ENCODE measurements at places on chromosomes 13 and 19.

GRCh38 chr19:51120160-51120559 lies 4.5 kb upstream of the SIGLEC9 start:
- DNase-seq, result peak; percentile 73

- peak; percentile 67 for DNase-seq
These were observed 870 bp downstream of the ZNF44 start for GRCh38 chr19:12293777-12294248.

DNA sequence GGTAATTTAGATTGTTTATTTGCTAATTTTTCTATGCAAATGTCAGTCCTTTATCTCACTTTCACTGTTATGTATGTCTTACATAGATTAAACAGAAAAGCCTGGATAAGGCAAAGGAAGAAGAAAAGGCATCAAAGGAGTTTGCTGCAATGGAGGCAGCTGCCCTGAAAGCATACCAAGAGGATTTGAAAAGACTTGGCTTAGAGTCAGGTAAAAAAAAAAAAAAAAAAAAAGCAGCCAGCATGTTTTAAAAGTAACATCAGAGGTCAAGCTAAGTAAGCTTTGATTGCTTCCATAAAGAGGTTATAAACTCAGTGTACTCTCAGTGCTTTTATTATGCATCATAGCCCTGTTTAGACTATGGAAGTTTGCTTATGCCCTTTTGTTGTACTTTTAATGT lies 3.8 kb downstream of the WBP4 start:
- no peak for DNase-seq

DNA sequence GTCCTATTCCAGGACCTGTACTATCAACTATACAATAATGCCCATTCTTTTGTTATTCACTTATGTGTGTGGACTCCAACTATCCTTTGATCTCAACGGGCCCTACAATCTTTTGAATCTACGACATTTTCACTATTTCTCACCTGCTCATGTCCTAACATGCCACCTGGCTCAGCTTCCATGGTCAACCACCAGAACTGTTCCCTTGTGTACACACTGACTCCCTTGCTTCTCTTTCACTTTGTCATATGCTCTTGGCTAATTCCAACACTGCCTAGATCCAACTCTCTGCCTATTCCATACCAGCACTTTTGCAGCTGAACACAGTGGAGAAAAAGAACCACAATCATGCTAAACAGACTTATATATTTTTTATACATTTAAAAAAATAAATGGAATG lies 53.1 kb downstream of the MICU2 start:
- DNase-seq, result no peak

GRCh38 chr19:17125062-17125727 lies 49.6 kb downstream of the MYO9B start:
- no peak for DNase-seq

GRCh38 chr19:35347930-35348298 lies 212 bp downstream of the FFAR1 start:
- no peak for DNase-seq

DNA sequence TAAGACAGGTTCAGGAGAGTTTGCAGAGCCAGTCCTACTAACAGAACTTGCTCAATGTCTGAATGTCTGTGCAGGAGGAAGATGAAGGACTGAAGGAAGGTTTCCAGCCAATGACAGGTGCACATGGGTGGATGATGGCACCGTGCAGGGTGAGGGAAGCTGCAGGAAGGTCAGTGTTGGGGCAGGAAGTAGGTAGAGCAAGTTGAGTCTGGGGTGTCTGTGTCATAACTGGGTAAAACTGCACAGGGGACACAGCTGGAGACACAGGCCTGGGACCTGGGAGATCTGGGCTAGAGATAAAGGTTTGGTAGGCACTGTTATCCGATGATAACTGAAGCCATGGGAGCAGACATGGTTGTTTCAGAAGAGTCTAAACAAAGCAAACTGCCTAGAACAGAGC lies 116.9 kb downstream of the USP12 start:
- no peak for DNase-seq

DNA sequence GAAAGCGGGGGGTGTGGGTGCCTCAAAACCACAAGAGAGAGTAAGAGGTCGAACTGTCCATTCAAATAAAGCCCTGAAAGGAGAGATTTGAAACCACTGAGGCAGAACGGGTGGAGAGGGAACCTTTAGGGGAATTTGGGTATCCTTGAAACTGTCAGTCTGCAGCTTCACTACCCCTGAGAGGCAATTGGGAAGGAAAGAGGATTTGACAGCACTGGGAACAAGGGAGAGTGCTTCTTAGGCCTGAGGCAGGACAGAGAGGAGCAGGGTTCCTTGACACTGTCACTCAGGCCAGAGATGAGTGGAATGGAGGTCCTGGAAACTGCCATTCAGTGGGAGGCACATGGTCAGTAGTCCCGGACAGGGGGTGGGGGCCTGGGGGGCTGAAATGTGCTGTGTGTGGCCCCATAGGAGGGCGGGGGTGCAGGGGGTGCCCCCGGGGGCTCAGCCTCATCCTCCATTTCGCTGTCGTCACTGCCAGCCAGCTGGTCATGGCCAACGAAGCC lies 5.0 kb downstream of the GFY start:
- DNase-seq, result no peak

- no peak for DNase-seq
These were observed 13.6 kb downstream of the EPN1 start for GRCh38 chr19:55688422-55689218.

GRCh38 chr19:42655748-42656147 lies 61.0 kb upstream of the CEACAM8 start:
- DNase-seq, result no peak

- peak; percentile 74 for DNase-seq
These were observed 9.8 kb upstream of the CIRBP start for GRCh38 chr19:1259206-1259875.

DNA sequence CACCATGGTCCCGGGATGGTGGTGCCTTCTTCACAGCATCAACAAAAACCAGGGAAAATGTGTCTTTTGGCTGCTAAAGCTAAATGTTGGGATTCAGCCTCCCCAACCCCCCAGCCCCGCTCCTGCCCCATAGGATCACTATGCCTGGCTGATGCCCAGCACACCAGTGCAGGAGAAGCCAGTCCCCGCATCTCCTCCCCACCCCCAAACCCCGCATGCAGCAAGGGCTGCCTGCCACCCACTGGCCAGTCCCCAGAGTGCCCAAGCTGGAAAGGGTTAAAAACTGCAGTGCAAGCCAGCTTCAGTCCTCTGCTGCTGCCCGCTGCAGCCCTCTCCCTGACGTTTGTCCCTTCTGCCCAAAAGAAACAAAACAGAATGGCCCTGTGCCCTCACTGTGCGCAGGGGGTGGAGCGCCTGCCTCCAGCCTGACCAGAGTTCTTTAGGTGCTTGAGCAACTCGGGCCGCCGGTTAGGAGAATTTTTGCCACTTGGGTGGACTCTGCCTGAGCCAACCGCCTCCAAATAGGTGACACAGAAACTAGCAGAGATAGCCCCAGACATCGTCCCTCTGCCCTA lies 3.7 kb downstream of the CALM3 start:
- no peak for DNase-seq

DNA sequence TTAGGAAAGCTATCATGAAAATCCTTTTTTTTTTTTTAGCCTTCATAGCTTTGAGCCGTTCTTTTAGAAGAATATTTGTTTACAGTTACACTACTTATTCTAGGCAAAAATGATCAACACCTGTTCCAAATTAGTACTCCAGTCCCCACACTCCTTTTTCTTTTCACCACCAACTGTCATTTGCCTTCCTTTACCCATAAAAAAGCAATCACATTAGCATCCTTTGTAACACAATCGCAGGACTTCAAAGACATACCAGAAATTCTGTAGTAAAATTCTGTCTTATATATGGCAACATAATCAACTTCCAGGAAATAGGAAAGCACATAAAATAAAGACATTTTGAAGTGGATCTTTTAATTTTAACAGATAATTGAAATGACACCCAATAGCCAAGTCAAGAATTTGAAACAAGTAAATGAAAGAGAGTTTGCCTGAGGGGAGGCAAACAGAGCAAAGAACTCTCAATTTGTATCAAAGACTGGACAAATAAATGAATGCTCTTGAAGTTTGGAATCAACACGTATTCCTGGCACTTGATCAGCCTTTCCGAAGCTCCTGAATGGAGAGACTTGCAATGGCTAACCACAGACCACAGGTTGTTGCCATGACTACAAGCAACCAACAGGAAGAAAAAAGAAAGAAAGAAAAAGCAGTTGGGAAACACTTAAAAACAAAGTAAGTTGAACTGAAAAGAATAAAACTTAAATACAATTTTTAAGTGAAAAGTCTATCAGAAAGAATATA lies 206.8 kb downstream of the PCDH9 start:
- no peak for DNase-seq

DNA sequence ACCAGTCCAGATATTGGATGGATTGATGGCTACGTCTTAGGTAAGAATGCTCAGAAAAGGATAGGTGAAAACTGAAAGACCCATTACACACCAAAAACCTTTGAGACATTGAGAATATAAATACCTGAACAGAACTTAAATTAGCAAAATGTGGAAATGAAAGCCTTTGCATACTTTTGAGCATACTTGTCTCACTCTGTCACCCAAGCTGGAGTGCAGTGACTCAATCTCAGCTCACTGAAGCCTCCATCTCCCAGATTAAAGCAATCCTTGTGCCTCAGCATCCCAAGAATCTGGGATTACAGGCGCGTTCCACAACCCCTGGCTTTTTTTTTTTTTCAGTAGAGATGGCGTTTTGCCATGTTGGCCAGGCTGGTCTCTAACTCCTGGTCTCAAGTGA lies 695.3 kb downstream of the DACH1 start:
- no peak for DNase-seq

DNA sequence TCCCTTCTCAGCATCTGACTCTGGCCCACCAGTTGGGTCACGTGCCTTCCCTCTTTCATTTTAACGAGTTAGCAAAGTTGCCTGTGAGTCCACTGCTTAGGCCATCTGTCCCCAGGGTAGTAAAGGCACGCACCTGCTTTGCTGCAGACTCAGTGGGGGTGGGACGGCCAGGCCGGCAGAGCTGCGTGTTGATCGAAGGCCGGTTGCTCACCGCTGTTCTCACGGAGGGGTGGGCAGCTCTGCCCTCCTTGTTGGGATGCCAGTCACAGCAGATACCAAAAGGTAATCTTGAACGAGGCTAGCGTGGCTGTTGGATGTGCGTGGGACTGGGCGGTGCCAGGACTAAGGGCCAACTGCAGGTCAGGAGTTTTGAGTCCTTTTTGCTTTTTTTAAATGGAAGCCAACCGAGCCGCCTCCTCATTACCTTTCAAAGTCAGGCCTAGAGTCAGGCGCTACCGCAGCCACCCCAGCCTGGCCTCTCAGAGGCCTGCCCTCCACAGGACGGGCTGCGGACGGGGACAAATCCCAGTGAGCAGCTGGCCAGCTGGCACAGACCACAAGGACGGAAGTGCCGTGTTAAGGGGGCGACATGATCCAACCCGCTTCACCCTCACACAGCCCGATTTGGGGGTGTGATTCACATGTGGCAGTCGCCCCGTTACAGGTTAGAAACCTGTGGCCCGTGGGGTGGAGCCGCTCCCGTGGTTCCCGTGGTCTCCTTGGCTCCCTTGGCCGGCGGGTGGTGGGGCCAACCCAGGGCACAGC lies 20.6 kb downstream of the ADPRHL1 start:
- DNase-seq, result no peak

DNA sequence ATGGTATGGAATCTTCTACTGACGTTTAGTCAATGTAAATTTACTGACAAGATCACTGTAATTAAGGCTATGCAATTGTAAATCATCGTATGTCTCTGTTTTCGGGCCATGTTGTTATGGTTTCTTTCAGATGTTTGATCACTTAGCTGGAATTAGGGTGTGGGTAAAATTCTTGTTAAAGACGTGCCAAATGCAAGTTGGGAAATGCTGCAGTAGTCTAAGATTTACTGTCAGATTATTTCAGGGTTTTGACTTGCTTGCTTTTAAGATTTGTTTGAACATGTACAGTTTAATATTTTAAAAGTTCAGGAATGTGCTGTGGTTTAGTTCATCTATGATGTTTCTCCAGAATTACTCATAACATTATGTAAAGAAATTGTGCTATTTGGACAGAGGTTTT lies 10.8 kb downstream of the NDFIP2 start:
- DNase-seq, result no peak

GRCh38 chr19:49701271-49701786 lies 10.4 kb downstream of the CPT1C start:
- no peak for DNase-seq

DNA sequence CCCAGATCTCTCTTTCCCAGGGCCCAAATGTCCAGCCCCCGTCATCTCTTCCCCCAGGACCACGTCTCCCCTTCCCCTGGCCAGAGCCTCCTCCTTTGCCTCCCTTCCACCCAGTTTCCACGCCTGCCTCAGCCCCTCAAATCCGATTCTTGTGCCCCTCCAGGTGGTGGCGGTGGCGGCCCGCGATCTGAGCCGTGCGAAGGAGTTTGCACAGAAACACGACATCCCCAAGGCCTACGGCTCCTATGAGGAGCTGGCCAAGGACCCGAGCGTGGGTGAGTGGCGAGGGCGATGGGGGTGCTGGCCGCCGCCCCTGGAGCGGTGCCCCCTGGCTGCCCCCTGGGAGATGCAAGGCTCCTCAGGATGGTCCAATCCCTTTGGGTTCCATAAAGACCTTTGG lies 1.3 kb downstream of the DHDH start:
- DNase-seq, result no peak

- DNase-seq, result no peak
These were observed 3.1 kb downstream of the SLC25A15 start for GRCh38 chr13:40792284-40793051.

DNA sequence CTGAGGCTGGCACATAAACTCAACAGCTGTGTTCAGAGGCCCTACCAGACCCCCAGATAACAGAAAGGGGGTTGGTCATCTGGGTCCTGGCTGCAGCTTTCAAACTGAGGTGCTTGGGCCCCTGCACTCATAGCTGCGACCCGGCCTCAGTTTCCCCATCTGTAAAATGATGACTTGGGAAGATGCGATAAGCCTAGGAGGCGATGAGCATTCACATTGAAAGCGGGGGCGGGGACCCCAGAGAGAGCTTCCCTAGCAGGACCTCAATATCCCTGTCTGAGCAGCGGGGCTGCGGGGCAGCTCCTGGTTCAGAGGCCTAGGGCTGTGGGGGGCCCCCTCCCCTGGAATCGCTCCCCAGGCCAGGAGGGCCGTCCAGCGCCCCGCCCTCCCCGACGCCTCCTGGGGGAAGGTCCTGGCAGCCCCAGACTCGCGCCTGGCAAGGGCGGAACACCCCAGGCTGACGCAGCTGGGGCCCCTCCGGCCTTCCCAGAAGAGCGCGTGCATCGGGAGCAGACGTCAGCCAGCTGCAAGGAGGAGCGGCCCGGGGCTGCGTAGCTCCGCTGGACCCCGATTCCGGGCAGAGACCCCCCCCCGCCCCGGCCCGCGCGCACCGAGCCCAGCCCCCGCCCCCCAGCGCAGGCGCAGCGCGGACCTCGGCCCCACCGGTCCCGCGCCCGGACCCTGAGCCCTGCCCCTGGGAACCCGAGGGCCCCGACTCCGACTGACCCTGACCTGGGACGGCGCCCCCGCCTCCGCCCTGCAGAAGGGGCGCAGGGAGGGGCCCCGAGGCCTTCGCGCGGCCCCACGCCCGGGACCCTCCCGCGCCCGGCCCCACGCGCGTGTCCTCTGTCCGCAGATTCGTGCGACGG lies 3.5 kb downstream of the FSTL3 start:
- peak; percentile 61 for DNase-seq

DNA sequence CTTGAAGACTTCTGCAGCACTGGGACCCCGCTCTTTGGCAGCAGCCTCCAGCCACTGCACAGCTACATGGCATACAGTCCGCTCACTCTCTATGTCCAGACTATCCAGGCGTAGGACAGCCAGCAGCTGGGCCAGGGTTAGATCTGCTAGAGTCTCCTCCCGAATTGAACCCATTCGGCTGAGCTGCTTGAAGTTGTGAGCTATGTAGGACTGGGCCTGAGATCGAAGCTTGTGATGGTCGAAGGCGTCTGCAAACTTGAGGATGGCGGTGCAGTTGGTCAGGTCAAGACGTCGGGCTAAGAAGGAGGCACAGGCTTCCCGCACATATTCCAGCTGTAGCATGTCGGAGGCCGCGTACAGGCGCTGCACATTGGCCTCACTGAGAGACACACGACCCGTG lies 900 bp downstream of the KBTBD7 start:
- DNase-seq, result no peak

Data from inflammatory macrophage treated with lipopolysaccharide for 4 hours (primary cell).